ENCODE measurements at places on chromosomes 3 and 15.

DNA sequence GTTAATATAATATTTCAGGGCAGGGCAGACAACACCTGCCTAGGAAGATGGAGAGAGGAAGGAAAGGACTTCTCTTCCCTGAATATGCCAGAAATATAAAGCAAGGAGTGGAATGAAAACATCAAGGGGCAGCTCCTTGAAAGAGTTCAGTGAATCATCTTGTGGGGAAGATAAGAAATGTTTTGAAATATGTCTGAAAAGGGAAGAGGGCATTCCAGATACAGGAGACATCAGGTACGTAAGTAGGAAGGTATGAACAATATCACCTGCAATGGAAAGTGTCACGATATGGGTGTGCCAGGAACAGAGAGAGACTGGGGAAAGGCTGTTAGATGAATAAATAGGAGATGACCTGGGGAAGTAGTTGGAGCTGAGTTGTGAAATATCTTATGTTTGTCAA, 75.8 kb upstream of the WDR72 start:
- DNase-seq = no peak

DNA sequence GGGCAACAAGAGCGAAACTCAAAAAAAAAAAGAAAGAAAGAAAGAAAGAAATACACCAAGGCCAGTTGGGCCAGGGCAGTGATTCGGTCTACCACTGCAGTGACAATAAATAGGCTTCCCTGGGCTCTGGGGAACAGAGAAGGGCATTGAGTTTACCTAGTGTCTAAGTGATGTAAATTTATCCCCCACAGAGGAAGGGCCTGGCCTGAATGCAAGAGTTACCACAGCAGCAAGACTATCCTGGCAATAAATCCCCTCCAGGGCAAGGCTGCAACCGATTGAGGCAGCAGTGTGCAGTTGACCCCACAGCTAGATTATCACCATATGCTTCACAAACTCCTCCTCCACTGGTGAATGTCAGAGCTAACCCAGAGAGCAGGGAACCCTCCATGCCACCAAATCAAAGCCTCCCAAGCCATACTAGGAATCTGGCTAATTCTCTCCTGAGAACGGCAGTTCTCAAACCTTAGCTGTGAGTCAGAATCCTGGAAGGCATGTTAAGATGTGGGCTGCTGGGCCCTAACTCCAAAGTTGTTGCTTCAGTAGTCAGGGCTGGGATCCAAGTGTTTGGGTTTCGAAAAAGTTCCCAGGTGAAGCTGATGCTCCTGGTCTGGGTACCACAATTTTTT, 64.3 kb upstream of the GATM start:
- no peak for DNase-seq

- no peak for DNase-seq
Observed at GRCh38 chr3:79161941-79162340, 605.9 kb downstream of the ROBO1 start.

DNA sequence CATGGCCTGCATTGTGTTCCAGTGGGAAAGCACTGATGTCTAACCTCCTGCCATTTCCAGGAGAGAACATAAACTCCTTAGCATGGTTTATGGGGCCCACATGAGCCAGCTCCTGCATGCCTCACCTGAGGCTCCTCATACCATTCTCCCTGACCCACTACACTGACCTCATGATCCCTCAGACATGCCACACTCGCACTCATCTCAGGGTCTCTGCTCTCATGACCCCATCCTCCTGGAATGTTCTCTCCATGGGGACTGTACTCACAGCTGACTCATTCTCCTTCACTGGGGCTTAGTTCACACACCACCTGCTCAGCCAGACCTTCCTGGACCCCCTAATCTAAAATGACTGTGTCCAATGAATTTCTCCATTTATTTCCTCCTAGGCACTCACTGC, 4.0 kb upstream of the LMCD1 start:
- no peak for DNase-seq

DNA sequence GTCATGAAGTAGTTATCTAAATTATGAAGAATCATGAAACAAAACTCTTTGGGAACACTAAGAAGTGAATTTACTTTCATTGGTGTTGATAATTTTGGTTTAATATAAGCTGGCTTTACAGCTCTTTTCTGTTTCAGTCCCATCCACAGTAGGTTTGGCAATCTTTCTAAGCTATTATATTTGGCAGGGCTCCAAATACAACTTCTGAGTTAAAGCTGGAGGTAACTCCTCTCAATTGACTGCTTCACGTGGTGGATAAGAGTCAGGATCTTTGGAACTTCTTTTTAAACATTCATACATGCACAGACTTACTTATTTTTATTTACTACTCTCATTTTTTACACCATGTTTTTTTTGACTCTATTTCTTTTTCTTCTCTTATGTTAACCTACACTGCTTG, 106.5 kb upstream of the EPHA3 start:
- DNase-seq = no peak

DNA sequence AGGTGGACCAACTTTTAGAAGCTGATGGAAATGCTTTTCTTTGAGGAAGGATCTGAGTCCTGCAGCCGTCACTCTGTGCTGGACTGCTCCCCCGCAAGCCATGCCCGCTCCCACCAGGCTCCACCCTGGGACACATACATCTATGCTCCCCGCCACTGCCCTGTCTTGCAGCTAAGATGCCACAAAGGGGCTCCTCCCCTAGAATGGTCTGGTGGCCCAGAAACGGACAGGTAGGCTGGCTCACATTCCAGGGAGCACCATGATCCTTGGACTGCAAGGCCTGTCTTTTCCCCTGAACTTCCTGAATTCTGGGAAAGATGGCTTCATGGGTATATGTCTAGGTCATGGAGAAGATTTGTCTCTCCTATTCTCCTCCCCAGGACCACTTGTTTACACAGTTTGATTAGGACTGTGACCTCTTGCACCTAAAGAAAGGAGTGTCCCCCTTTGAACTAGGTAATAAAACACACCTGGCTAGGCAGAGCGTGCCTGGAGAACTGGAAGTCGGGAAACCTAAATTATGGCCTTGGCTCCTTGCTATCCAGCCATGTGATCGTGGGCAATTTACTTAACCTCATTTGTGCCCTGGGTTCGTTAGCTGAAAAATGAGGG, 220.9 kb upstream of the BHLHE40 start:
- no peak for DNase-seq

DNA sequence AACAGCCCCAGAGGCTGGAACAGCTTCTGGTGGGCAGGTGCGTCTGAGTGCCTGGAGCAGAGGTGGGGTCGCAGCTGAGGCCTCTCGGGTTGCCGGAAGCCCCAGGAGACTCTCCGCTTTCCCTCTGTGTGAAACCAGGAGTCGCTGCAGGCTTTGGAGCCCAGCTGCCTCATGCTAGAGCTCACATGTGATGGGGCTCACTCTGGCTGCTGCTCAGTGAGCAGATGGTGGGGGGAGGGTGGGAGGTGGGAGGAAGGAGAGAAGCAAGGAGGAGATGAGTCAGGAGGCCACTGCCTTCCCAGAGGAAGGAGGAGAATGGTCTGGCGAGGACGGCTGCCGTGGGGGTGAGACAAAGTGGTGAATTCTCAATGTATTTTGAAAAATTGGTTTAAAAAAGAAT, 290.1 kb upstream of the CHRNA7 start:
- no peak for DNase-seq

- DNase-seq = no peak
Observed at GRCh38 chr3:53489386-53489785, 5.0 kb upstream of the CACNA1D start.

- DNase-seq = no peak
Observed at GRCh38 chr3:54481606-54482365, 359.4 kb downstream of the CACNA2D3 start.

GRCh38 chr3:52006017-52006819, 10.5 kb upstream of the RPL29 start:
- no peak for DNase-seq

DNA sequence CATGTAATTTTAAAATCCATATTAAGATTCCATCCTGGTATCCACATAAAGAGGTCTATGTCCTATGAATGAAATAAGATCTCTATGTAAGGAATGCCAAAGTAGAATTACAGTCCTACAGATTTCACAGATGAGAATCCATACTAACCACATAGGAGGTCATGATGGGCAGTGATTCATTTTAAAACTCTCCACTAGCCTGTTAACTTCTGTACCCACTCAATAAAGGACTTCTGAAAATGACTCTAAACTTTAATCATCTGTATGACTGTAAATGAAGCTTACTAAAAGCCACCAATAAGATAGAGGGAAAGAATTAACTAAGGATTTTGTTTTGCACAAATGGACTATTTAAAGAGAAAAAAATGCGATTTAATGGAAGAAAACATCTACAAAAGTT, 28.7 kb downstream of the MORC1 start:
- DNase-seq = no peak
